ENCODE measurements at places on chromosomes 4 and X.

DNA sequence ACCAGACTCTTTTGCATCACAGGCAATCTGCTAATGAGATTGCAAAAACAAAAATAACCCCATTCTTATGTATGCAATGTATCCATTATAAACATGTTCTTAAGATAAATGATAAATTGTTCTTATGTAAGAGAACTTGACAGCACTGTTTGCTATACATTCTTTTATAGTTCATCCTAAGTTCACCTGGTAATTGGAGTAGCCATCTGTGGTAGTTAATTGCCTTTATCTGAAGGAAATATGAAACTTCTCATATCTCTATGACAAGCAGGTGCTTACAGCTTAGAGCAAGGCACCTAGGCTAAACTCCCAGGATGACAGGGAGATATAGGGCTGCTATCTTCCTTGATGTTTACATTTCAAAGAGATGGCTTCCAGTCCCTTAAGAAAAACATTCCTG, 21.3 kb upstream of the CLCN5 start:
- no peak for DNase-seq

- DNase-seq = no peak
Observed at GRCh38 chr4:67700116-67700737, 728 bp downstream of the UBA6 start.

DNA sequence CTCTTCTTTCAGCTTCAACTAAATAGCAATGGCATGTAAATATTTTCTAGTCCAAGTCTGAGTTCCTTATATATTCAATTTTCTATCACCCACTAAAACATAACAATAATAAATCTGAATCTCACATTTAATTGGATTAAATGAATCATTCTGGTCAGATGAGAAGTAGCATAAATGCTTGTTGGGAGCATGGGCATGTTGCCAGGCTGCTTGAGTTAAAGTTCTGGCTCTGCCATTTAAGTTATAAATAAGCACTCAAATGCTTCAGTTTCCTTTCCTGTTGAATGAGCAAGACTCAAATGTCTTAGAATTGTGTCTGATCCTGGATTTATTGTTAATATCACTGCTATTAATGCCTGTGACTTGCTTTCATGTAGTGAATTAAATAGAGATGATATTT, 496.3 kb downstream of the STPG2 start:
- DNase-seq = no peak

DNA sequence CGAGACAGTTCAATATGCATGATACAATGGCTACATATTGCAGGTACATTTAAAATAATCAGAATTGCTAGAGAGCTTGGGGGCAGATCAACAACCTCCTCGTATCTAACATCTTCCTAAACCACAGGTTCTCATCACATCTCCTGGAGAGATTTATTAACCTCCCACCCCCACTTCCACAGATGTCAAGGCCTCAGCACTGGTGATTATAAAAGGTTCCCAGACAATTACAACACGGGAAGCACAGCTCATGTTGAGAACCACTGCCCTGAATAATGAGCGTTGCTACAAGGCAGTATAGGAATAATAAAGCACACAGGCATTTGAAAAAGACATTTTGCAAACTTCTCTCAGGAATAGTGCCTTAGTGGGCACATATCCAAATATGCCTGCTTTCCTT, 42.8 kb downstream of the ELOVL6 start:
- DNase-seq = no peak

- DNase-seq = no peak
Observed at GRCh38 chr4:125131891-125132680, 182.7 kb upstream of the FAT4 start.

GRCh38 chr4:89715631-89716030, 121.3 kb downstream of the SNCA start:
- DNase-seq = no peak

- DNase-seq = no peak
Observed at GRCh38 chr4:74181219-74181618, 23.3 kb downstream of the MTHFD2L start.

DNA sequence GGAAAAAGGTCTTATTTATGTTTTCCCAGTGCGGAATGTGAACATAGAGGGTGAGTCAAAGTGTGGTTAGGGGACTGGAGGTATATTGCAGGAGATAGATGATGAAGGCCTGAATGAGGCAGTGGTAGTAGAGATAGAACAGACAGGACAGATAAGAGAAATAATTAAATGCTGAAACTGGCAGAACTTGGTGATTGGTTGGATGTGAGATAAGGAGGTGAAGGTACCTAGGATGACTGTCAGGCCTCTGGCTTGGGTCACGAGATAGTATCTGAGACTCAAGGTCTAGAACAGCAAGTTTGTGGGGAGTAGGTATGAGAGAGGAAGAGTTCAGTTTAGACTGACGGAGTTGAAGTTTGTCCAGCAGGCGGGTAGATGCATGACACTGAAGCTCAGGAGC, 3.5 kb downstream of the MND1 start:
- no peak for DNase-seq

DNA sequence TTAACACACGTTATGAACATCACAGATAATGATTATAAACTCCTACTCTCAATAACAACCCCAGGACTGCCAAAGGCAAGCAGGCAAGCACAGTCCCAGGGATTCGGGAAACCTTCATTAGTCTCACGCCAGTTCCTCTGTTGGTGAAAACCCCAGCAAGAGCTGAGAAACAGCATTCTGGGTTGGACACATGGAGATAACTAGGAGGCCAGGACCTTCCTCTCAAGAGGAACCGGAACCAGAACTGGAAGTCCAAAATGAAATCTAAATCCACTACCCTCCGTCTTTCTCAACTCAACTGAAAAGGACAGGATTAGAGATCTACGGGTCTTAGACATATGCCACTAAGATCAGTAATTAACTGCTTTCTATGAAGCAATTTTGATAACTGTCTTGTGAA, 3.8 kb downstream of the VEGFC start:
- DNase-seq = no peak

DNA sequence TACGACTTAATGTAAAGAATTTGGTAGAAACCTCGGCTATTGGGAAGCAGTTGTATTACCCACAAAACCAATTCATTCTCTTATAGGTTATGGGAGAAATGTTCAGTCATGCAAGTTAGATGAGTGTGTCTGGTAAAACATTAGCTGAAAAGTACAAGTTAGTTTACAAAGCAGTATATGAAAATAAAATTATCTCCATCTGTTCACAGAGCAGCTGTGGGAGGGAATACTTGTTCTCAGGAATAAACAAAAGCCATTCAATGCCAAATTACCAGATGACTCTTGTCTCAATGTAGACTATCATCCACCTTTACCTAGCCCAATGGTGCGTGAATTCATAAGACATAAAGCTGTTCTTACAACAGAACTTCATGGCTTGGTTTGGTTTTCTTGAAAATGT, 28.6 kb downstream of the STAP1 start:
- no peak for DNase-seq

- DNase-seq = no peak
Observed at GRCh38 chrX:106921637-106922036, 1.4 kb downstream of the CLDN2 start.

- no peak for DNase-seq
Observed at GRCh38 chrX:49059201-49059600, 402 bp downstream of the CCDC120 start.

DNA sequence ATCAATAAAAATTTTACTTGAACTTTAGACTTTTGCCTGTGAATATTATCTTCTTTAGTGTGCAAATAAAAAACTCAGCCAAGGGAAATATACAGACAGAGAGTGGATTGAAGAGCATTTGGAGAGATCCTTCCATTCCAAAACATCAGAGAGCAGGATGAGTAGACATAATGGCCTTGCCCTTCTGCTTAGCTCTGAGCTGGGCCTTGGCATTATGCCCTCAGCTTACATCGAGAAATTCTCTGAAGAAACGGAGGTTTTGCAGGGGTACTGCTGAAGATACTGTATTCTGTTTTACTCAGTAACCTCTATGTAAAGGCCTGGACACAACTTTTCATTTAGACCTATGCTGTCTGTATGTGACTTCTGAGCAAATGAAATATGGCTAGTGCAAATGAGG, 317.4 kb downstream of the STIM2 start:
- DNase-seq = no peak

GRCh38 chr4:7021930-7022664, 21.1 kb upstream of the TADA2B start:
- DNase-seq = no peak

- no peak for DNase-seq
Observed at GRCh38 chr4:7658341-7659204, 223.8 kb upstream of the PSAPL1 start.

DNA sequence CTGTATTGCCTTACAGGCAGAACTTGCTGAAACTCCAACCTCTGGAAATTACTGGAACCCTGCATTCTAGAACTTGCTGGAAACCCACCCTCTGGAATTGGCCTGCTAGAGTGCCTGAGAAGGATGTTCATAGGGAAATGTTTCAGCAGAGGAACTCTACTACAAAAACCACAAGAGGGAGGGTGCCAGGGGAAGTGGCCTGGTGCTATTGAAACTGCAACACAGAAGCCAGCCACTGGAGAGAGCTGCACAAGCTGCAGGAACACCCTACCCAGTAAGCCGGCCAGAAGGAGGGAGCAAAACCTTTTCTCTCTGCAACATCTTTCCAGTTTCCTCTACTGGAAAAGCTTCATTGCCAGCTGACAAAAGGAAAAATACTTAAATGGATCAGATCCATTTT, 2.5 kb upstream of the BRWD3 start:
- no peak for DNase-seq

GRCh38 chrX:24221872-24222271, 72.3 kb downstream of the ZFX start:
- DNase-seq = no peak

GRCh38 chr4:11704186-11704830, 275.6 kb upstream of the HS3ST1 start:
- no peak for DNase-seq

DNA sequence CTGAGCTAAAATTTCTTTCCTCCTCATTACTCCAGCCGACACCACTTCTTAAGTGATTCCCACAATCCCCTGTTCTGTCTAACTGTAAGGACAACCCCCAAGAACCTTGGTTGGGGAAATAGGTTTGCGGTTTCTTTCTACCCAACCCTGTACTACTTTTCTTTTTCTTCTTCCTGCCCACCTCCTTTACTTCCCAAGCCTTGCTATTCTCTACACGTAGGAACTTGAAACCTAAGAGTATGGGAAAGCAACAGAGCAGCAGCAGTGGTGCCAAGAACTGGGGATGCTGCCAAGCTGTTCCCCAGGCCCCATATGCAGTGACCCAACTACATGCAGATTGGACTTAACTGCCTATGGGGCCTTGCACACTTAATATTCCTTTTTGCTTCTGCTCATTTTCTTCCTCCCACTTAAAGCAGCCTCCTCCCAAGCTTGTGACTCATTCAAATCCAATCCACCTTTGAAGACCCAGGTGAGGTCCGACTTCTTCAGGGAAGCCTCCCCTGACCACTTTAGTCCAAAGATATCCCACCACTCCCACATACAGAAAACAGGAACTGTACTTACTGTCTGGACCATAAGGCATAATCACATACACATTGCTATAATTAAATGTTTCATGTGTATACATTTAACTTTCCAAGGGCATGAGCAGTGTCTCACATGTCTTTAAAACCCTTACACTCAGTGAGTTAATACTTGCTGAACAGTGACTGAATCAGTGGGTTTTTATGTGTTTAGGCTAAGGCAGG, 1.7 kb downstream of the FAM120C start:
- DNase-seq = no peak

DNA sequence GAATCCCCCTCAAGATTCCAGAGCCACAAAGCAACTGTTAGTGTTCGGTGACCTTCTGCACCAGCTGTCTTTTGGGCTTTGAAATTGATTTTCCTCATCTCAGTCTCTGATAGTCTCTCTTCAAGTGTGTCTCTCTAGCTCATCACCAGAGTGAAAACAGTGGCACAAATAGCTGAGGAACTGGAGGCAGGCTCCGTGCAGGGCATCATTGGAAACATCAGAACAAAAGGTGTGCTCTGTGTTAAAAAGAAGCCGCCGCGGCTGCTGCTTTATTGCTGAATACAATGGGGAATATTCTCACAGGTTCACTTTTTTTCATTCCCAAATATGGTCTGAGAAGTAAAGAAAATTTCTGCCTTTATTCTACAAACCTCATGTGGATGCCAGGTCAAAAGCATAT, 297.5 kb downstream of the DCTD start:
- DNase-seq = no peak

DNA sequence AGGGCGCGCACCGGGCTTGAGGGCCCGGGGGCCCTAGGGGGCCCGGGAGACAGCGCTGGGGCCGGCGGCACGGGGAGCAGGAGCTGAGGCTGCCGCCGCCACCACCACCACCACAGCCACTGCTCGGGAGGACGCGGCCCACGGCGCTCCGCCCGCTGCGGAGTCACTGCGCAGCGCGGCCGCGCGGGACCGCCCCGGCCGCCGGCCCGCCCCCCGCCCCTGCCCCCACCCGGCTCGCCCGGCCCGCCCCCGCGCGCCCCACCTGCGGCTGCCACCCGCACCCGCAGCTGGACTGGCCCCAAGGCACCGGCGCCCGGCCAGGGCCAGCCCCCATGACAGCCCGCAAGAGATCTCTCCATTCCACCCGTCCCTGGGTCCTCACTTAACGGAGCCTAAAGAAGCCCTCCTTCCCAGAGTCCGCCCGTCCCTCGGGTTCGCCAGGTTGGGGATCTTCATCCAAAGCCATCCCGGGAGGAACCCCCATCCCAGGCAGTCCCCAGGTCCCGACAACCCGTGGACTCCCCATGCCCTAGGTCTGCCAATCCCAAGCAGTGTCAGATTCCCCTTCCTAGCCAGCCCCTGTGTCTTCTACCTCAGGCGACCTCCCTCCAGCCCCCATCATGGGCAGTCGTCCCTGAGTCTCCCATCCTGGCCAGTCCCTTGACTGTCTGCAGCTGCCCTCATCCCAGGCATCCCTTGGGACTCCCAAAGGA, 40.0 kb upstream of the IQSEC2 start:
- no peak for DNase-seq

GRCh38 chrX:45485719-45486118, 285.0 kb upstream of the DIPK2B start:
- DNase-seq = no peak

GRCh38 chrX:15946783-15947580, 92.4 kb upstream of the AP1S2 start:
- no peak for DNase-seq

- DNase-seq = no peak
Observed at GRCh38 chr4:23036503-23036902, 343.8 kb downstream of the GBA3 start.

DNA sequence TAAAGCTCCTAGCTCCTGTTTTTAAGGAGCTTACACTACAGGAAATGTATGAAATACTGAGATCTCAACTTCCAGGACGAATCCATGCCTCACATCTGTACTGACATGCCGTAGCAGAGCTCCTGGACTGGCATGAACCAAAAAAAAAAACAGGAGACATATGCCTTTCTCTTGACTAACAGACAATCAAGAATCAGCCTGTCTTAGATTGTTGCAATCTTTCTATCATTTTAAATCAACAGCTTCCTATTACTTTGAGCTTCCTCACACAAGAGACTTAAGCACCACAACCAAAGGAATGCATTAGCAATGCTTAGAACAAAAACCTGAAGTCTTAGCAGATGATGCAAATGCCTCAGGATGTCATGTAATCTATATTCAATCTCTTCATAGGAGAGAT, 34.7 kb upstream of the AREG start:
- DNase-seq = no peak

DNA sequence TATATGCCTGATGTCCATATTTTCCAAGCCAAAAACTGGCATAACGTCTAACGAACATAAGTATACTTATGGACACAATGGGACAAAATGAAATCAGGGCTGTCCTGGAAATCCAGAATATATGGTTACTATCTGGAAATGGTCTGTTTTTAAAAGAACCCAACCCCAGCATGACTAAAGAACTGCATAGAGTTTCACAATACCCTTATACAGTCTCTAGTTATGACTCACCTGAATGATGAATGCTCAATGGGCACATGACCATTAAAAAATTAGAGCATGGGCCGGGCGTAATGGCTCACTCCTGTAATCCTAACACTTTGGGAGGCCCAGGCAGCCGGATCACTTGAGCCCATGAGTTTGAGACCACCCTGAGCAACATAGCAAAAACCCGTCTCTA, 31.8 kb downstream of the AMMECR1 start:
- DNase-seq = no peak

Measured in iPS DF 19.7 (cell line).